ENCODE measurements at places on chromosomes 12 and 14.

- DNase-seq = no peak
Observed at GRCh38 chr12:45205165-45205825, 10.6 kb upstream of the ANO6 start.

DNA sequence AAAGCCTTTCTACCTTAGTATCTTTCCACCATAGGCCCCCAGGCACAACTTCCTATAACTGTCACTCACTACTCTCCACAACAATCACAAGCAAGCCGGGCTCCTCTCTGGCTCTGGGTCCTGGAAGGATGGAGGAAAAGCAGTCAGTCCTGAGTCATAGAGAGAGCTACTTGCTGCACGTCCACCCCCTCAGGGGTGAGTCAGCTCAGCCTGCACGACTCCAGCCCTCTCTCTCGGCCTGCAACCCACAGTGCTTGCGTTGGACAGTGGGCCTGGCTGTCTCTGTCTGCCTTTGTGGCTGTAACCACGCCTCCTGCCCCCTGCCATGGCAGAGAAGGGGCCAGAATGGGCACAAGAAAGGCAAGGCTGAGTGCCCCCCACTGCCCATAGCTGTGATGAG lies 154.1 kb upstream of the FKBP4 start:
- DNase-seq = no peak

- DNase-seq = no peak
Observed at GRCh38 chr14:72559202-72559601, 334.7 kb downstream of the DPF3 start.

DNA sequence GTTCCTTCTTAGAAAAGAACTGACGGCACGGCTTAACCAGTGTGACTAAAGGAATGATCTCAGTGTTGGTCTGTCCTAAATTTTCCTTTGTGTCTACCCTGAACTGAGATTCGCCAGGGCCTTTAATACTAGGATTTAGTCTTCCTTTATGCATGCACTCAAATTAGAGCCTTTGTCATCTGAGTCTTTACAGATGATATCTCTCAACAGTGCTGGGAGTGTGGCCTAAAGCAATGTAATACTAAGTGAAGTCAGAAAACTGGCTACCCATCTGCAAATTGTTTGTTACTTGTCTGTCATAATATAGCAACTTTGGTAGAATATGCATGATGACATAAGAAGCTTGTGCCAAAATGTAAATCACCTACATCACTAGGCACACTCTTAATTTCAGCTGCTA lies 95.4 kb downstream of the PTPRO start:
- DNase-seq = no peak

- DNase-seq = no peak
Observed at GRCh38 chr12:32559434-32559833, 119.7 kb upstream of the DNM1L start.

DNA sequence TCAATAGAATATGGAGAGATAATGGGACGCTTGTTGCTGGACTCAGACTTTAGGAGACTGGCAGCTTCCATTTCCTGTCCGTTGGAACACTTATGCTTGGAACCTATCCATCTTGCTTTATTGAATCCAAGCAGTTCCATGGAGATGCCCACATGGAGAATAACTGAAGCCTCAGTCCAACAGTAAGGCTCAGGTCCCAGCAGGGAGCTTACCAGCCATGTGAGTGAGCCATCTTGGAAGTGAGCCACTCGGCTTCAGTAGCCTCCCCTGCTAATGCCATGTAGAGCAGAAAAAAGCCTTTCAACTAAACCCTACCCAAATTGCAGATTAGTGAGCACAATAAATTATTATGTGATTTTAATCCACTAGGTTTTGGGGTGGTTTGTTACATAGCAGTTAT lies 538.8 kb upstream of the STXBP6 start:
- DNase-seq = peak; percentile 22

DNA sequence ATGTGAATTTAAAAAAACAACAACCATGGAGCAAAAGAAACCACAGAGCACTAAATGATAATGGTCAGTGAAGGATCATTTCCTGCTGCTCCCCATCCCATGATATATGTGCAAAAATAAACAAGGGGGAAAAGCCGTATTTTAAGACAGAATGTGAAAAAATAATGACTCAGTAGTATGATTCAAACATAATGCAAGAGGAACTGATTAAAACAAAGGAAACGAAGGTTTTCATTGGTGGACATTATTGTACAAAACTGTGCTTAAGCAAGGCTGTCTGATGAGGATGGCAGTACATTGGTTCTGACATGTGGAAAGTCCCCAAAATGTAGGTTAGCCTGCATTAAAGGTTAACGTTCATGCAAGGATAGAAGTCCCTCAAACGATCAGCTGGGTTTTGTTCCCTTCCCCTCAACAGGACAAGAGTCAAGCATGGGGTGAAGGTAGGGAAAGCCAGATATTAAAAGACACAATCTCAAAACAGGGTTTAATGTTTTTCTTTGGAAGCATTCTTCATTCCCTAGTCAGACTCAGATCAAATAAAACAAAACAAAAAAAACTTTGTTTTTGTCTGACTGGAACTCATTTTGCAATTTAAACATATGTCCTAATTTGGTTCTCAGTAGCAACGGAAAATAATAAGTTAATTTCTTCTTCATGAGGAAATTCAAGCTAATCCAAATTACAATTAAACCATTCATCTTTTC lies 26.3 kb upstream of the PTGDR start:
- no peak for DNase-seq

DNA sequence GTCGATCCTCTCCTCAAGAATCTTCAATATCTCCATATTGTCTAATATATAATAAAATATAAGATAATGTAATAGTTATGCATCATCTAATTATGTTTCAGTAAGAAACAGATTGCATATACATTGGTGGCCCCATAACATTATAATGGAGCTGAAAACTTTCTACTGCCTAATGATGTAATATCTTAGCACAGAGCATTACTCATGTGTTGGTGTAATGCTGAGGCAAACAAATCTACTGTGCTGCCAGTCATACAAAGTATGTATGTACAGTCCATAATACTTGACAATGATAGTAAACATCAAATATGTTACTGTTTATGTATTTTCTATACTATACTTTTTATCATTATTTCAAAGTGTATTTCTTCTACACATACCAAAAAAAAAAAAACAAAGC lies 128.7 kb downstream of the CPNE8 start:
- no peak for DNase-seq

DNA sequence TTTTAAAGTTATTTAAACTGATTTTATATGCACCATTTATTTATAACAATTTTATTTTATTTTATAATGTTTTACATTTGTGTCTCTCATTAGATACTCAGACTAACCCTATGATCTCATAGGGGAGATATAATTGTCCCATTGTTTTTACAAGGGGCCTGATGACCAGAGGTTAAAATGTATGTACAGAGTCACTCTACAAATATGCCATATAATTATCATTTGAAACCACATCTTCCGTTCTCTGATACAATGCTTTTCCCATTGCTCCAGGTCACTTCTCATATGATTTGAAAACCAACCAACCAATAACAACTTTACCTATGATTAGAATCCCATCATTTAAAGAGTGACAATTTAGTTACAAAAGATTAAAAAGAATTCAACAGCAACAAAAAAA lies 137.8 kb downstream of the GPHN start:
- no peak for DNase-seq

DNA sequence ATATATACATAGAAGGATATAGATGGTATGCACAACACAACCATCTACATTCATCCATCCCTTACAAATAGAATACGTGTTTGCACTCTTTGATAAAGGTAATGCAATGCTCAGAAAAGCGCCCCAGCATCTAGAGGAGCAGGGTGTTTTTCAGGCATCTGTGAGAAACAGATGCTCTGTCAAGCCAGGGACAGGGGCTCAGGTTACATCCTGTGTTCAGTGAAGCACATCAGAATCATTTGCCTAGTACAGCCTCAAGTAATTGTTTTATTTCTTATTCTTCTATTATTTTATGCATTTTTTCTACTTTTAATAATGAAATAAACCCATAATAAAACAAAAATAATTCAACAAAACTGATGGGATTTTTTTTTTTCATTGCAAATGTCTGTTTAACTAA lies 50.5 kb upstream of the HIF1A start:
- DNase-seq = peak; percentile 31

DNA sequence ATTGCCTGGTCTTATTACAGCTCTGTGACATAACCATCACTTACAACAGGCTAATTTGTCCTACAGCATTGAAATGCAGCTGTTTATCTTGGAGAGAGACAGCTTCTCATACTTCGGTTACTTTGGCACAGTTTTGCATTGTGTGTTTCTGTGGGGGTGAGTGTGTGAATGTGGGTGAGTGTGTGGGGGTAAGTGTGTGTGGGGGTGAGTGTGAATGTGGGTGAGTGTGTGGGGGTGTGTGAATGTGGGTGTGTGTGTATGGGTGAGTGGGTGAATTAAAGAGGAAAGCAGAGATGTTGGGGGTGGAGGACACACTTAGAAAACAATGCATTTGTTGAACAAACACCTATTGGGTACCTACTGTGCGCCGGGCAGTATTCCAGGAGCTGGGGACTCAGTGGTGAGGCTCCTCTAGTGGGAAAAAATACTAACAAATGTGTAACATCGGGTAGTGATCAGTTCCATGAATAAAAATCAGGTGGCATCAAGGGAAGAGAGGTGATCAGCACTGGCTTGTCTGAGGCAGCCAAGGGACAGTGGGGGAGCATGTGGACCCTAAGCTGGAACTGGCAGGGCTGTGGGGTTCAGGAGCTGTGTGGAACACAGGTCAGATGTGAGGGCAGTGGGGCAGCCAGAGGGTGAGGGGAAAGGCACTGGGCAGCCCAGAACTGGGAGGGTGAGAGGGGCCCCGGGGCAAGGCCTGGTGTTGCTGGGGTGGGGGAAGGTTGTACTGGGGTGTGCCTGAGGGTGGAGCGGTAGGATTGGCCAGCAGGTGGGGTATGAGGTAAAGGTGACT lies 44.1 kb upstream of the AMN start:
- DNase-seq = no peak

DNA sequence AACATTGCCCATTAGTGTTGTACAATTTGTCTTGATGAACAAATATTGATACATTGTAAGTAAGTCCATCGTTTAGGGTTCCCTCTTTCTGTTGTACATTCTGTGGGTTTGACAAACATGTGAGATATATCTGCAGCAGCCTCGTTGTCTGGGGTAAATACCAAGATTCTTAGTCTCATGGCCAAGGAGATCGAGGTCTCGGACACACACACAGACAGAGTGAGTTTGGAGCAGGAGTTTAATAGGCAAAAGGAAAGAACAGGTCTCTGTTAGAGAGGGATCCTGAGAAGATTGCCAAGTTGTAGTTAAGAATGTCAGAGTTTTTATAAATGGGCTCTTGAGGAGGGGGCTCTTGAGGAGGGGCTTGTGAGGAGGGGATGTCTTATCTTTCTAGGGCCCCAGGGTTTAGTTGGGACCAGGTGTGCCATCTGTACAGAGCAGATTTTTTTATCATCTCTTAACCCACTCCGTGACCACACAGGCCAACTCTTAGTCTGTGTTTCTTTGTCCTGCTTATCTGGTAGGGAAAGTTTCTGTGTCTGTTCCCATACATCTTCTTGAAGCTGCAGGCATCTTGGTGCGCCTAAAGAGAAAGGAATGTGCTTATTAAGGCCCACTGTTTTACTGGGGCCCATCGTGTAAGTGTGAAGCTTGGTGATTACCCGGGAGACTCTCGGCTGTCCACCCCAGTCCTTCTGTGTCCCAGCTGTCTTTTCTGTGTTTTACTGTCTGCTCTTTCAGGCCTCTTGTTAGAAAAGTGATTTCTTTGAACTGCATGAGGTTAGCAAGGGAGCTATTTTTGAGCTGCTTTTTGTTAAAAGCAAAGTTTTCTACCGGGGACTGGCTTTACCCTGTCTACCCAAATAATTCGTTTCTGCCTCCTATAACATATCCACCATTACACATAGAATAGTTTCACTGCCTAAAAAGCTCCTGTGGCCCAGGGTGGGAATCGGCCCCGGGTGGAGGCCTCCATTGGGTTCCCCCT lies 22.4 kb upstream of the CLEC2D start:
- DNase-seq = no peak

DNA sequence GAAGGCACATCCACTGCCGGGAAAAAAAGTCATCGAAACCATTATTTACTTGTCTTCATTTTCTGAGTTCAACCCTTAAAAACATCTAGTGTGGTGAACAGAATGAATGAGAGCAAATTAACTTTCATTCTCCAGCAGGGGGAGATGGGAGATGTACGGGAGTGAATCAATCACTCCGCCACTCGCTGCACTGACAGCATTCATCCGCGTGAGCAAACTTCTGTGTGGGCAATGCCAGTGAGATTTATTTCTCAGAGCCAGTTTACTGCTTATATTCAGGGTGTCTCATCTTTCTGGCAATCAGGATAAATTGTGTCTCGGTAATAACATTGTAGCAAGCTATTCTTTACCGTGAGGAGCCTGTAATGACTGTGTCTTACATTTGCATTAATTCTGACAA lies 463.6 kb upstream of the MIS18BP1 start:
- no peak for DNase-seq

DNA sequence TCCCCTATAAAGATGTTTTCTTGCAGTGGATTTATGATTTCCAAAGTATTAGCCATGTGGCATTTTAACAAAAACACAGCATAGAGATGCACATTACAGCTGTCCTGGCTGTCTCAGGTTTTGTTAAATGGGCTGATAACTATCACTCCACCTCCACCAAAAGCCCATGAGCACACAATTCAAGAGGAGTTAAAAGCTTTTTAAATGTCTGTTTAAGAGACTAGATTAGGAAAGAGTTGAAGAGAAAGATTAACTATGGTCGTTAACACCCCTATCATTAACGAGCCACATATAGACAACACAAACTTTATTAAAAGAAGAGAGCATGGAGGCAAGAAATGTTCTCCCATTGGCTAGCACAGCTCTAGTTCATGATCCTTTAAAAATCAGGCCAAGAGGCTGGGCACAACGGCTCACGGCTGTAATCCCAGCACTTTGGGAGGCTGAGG lies 14.5 kb downstream of the CBX5 start:
- no peak for DNase-seq

DNA sequence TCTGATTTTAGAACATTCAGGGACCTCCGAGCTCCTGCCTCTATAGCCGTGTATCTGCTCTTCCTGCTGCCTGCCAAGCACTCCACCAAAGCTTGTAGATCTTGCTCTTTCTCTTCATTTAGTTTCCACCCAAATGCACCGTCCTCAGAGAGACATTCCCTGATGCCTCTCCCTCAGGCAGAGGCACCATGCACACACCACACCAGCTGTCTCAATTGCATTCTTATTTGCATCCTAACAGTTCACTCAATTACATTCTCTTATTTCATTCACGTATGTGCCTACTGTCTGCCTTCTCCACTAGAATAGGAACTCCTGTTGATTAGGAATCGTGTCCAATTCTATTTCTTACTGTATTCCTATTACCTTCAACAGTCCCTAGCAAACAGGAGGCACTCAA lies 845.4 kb upstream of the TMEM132C start:
- DNase-seq = no peak

- no peak for DNase-seq
Observed at GRCh38 chr12:107134558-107134957, 41.2 kb upstream of the CRY1 start.

GRCh38 chr12:62761658-62762057 lies 173.3 kb downstream of the PPM1H start:
- no peak for DNase-seq

- no peak for DNase-seq
Observed at GRCh38 chr12:126791122-126791521, 1475.8 kb upstream of the TMEM132C start.

GRCh38 chr12:75717902-75718301 lies 206.5 kb upstream of the KRR1 start:
- DNase-seq = no peak
